ENCODE measurements at places on chromosomes 5 and 9.

GRCh38 chr5:40268088-40268487 is 411.6 kb upstream of the PTGER4 start:
- DNase-seq: no peak

DNA sequence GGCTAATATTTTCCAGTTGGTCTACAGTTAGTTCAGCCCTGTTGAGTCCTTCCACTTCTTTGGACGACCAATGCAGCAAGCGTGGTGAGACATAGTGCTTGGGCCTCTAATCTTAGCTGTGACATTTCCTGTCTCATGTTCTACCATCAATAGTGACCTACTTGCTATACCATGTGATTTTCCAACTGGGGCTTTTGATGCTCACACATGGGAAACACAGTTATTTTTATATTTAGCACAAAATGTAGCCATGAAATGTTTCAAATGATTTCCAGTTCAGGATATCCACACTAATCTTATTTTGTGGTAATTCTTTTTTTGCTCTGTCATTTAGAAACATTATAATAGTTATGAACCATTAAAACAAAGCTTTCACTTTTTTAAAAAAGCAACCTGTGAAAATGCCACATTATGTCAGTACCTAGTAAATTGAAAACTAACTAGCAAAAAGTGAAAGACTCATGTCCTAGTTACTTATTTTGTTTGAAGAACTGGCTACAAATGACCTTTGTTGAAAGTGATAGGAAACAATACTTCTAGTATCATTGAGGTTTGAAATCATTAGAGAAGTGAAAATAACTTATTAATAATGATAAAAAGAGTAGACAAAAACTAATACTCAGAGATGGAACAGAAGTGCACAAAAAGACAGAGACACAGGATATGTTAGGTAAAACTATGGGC is 18.3 kb downstream of the MARCHF3 start:
- no peak for DNase-seq

DNA sequence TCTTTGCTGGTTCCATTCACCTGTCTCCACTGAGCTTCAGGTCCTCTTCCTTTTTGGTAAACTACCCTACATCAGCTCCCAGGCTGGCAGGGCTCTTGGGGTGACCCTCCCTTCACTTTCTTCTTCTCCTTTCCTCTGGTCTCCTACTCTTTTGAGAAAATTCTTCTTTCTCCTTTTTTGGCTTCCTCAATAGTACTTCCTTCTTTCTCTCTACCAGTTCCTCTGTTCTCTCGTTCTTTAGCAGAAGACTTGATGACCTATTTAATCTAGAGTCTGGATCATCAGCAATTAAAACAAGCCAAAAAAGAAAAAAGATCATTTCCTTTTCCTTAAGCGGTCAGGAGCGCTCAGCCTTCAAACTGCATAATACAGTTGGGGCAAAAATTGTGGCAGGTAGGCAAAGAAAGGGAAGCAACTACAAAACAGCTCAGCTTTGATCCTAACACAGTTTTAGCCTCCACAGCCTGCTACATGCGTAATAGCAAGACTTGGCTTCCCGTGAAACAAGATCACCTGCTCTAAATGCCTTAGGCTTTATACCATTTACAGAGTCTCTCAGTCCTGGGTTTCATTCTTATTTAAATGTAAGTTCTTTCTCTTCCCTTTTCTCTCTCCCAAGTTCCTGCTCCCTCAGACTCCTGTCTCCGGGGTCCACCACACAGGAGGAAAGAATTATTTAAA is 14.0 kb upstream of the GSN start:
- no peak for DNase-seq

- DNase-seq: no peak
These were observed 41.6 kb upstream of the EQTN start for GRCh38 chr9:27338527-27338903.

DNA sequence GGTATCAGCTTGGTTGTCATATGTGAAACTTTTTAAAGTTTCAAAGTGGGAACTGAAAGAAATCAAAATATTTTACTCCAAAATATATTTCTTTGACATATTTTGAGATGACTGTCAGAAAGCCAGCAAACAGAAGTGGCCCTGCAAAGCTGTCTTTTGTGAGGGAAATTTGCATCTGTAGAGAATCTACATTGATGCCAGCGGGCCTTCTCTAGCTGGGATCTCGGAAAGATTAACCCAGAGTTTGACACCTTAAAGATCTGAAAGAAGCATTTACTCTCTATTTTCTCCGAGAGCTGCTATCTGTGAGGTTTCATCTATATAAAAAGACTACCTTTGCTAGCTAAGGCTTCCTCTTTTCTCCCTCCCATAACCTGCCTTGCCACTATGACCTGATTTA is 303.6 kb downstream of the FBXL17 start:
- no peak for DNase-seq

- no peak for DNase-seq
These were observed 164.3 kb downstream of the ENC1 start for GRCh38 chr5:74476046-74476818.

GRCh38 chr5:51398875-51399642 is 15.8 kb downstream of the ISL1 start:
- DNase-seq: no peak

GRCh38 chr5:132375957-132376356 is 6.4 kb downstream of the SLC22A5 start:
- DNase-seq: no peak

DNA sequence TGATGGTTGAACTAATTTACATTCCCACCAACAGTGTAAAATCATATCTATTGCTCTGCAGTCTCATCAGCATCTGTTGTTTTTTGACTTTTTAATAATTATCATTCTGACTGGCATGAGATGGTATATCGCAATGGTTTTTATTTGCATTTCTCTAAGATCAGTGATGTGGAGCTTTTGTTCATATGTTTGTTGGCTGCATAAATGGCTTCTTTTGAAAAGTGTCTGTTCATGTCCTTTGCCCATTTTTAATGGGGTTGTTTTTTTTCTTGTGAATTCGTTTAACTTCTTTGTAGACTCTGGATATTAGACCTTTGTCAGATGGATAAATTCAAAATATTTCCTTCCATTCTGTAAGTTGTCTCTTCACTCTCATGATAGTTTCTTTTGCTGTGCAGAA is 115.2 kb upstream of the CDH12 start:
- DNase-seq: no peak

GRCh38 chr5:124702525-124702924 is 43.9 kb downstream of the ZNF608 start:
- DNase-seq: no peak

- DNase-seq: no peak
These were observed 527.8 kb downstream of the AGTPBP1 start for GRCh38 chr9:85213650-85214607.

- no peak for DNase-seq
These were observed 39.9 kb upstream of the CTSL start for GRCh38 chr9:87685871-87686519.

GRCh38 chr5:174284873-174285272 is 239.4 kb downstream of the NSG2 start:
- no peak for DNase-seq

GRCh38 chr9:127087411-127087810 is 35.0 kb downstream of the ANGPTL2 start:
- DNase-seq: no peak

DNA sequence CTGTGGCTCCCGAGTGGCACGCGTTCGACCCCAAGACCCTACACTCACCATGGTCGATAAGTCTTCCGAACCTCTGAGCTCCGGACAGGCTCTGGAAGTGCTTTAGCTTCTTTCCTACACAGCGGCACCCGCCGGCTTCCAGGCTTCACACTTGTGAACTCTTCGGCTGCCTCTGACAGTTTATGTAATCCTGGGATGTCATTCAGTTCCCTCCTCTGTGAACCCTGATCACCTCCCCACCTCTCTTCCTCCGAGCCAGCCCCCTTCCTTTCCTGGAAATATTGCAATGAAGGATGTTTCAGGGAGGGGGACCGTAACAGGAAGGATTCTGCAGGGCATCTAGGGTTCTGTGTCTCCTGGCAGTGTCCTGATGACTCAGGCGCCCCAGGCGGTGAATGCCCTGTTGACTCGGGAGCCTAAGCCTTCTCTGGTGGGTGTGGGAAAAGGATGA is at the start of gene CD14:
TSS of gene CD14 (minus strand) at position 155 of the 451 bp plus-strand sequence. CDS start at position 51, 104 bp downstream.
- no peak for DNase-seq

GRCh38 chr9:137087409-137087925 is 682 bp downstream of the MAN1B1 start:
- DNase-seq: no peak

- DNase-seq: no peak
These were observed 121.7 kb downstream of the DEPDC1B start for GRCh38 chr5:60578315-60578714.

GRCh38 chr5:140402258-140403074 is 833 bp downstream of the ANKHD1 start:
- peak; percentile 46 for DNase-seq

DNA sequence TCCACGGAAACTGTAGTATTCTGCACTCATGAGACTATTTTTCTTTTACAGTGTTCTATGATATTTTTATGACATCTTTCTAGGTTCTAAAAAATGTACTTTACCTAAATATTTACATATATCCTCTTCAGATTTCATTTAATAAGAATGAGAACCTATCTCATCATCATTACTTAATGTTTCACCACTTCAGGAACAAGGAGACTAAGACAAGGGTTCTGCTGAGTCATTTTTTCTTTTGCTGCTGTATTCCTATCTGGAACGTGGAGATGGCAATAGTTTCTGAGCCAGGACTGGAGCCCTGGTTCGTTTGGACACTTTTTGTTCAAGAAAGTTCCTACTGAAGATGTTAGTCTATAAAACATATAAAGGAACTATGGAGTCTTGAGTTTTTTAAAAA is 258.2 kb upstream of the MAP3K1 start:
- no peak for DNase-seq

GRCh38 chr5:142012186-142012785 is 541 bp downstream of the GNPDA1 start:
- no peak for DNase-seq

GRCh38 chr9:112640311-112640710 is 77.6 kb downstream of the INIP start:
- no peak for DNase-seq

DNA sequence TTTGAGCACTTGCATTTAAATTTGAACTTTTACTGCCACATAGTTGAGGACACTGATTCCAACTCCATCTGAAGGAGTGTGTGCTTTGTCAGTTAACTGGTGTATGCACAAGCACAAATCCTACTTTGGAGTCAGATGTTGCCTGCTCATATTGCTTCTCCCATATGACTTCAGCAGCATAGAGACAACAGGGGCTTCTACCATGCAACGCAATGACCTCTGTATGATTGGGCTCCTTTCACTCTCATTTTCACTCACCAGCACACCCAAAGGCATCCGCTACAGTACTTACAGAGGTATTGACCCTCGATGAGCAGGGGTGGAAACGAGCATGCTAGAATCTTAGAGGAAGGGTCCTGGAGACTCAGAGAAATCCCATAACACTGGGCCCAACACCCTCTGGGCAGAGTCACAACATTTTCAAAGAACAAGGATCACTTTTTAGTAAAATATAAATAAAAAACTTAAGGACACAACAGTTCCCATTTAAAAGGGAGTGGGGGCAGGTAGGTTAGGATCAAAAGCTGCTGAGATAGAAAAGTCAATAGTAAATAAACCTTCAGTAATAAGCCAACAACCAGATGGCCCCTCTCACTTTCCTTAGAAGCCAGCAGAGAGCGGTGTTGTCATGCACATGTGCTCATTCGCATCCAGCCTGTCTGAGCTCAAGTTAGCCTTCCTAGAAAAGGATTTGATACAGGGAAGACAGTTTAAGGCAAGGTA is 203.8 kb downstream of the SNCAIP start:
- no peak for DNase-seq

DNA sequence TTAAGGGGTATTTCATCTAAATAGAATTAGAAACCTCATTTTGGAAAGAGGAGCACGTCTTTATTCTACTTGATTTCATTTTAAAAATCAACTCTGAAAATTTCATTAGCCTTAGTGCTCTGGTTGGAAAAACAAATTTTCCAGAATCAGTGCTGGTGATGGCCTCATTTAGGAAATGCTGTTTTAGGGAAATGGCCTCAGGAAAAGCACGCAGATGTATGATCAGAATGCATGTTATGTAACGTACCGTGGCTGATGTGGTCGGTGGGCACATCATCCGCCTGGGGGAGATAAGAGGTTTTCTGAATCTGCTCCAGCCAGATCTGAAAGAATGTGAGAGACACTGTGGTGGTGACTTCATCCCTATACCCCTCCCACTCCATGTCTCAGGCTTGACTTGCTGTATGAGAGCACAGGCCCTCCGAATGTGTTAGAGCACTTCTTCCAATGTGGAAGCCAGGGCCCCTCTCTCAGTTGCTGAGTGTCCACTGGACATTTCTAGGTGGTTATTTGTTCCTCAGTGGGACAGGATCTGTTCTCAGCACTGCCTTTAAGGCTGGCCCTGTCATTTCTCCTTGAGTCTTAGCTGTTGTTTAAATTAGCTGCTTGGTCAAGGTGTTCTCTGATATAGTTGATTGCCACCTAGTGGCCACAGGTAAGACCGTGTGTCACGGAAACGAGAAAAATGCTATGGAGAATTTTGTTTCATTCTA is 96.5 kb downstream of the ARHGAP26 start:
- DNase-seq: no peak

- DNase-seq: no peak
These were observed 11.5 kb downstream of the NACC2 start for GRCh38 chr9:136083558-136084062.

DNA sequence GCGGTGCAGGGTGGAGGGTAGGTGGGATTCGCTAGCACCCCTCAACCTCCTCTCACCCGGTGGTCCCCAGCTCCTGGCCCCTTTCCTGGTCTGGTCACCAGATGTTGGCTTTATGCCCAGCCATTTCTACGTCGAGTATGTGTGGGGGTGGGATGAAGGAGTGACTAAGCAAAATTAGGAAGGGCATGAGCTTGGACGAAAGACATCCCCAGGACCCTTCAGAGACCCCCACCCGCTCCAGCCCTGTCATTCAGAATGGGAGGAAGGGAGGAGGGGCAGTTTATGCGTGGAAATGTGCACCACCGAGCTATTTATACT is 742 bp downstream of the BHMT2 start:
- DNase-seq: no peak

DNA sequence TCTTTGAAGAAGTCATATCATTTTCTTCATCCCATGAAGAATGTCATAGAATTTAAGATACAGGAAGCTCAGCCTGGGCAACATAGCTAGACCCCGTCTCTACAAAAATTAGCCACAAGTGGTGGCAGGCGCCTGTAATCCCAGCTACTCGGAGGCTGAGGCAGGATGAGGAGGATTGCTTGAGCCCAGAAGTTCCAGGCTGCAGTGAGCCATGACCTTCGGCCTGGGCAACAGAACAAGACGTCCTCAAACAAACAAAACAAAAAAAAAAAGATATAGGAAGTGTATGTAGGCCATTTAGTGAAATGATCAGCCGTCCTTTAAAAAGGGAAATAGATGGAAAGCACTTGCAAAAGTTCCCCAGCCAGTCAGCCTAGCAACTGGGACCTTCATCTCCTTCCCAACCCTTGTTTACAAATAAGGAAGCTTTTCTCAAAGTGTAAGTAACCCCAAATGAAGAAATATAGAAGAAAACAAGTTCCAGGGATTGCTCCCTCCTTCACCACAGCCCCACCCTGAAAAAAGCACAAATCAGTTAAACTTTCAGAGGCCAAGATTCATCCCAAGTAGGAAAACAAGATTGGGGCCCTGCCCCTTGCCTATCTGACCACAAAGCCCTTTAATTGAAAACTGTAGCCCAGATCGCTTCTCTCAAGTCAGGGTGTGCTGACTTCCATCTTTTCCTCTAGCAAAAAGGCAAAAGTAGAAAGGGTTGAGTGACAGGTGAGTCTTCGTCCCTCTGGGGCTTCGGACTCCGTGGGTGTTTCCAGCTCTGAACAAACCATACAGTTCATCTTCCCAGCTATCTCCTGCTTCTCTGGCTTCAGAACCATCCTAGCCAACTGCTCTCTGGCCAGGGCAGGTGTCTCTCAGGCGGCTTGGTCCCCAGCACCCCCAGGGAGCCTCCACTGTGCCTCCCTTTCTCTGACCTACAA is 1.2 kb downstream of the SLC31A2 start:
- no peak for DNase-seq

GRCh38 chr5:125408448-125409233 is 662.2 kb upstream of the ZNF608 start:
- DNase-seq: no peak

Data from effector memory CD4-positive, alpha-beta T cell (primary cell).